ENCODE measurements at places on chromosomes 7 and 10.

- DNase-seq, result no peak
These were observed 50.0 kb downstream of the ADAM22 start for GRCh38 chr7:87984088-87984487.

DNA sequence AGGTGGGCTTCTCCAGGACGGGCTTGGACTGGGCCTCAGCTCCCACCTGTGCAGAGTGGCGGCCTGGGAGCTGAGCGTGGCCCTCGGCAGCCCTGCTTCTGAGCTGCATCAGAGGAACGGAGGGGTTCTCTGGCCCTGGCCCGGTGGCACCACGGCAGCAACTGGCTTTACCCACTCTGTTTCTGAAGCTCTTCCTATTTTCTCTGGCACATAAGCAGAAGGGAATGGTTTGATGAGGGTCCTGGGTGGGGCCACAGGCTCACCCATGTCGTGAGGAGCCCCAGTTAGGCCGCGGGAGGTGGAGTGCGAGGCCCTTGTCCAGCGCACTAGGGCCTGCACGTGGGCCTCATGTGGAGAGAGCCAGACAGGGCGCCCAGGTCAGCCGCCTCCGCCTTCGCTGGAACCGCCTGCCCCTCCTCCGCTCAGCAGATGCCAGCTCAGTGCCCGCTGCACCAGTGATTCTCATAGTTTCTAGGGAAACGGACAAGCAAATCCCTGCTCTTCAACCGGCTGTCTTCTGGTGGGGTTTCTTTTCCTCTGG is 284.0 kb downstream of the CELF2 start:
- DNase-seq, result no peak

DNA sequence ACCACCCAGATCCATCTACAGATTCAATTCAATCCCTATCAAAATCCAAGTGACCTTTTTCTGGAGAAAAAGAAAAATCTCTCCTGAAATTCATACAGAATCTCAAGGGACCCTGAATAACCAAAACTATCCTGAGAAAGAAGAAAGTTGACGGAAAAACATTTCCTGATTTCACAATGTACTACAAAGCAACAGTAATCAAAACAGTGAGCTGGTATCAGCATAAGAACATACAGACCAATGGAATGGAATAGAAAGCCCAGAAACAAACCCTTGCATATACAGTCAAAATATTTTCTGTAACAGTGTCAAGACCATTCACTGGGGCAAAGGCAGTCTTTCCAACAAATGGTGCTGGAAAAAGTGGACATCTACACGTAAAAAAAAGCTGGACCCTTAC is 89.9 kb downstream of the JMJD1C start:
- no peak for DNase-seq

GRCh38 chr10:51230887-51231585 is 156.7 kb downstream of the PRKG1 start:
- no peak for DNase-seq

DNA sequence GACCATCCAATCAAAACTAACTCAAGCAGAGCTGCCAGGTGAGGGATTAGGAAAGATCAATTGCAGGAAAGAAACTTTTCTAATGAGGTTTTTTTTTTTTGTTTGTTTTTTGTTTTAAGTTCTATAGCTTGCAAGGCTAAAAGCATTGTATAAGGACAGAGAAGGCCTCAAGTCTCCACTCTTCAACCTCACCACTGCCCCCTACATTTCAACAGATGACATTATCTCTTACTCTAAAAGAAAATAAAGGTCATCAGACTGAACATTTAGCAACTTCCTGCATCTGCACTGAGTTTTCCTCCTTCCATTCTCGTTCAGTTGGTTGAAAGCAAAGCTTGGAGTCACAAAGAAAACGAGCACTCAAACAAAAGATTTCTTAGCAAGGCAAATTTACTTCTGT is 45.2 kb upstream of the EXOC4 start:
- no peak for DNase-seq

DNA sequence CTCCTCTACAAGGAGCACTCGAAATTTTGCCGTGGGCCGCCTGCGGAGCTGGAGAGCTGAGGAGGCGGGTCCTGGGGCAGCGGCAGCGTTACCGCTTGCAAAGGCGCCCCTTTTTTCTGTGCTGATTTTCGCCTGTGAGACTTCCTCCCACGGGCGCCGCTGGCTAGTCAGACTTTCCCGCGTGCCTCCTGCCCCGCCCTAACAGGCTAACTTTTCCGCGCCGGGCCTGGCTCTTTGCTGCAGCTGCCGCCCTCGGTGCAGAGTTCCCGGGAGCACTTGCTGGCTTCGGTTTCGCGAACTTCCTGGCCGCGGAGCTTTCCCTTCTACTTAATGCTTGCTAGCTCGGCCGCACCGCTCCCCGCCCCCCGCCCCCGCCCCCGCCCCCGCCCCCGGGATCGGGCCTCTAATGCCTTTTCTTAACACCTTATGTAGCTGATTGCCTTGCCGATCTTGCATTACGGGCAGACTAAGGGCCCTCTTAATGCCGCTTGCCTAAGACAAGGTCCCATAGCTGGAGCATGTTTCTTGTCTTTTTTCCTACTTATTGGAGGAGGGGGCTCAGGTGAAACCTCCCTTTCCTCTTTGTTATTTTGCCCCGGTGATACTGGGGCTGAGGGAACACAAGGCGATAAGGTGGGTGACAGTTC is 37.9 kb upstream of the RASGEF1A start:
- peak; percentile 29 for DNase-seq

GRCh38 chr10:110192552-110192951 is 14.9 kb upstream of the MXI1 start:
- DNase-seq, result no peak

- no peak for DNase-seq
These were observed 4.5 kb downstream of the MBL2 start for GRCh38 chr10:52768001-52768532.

DNA sequence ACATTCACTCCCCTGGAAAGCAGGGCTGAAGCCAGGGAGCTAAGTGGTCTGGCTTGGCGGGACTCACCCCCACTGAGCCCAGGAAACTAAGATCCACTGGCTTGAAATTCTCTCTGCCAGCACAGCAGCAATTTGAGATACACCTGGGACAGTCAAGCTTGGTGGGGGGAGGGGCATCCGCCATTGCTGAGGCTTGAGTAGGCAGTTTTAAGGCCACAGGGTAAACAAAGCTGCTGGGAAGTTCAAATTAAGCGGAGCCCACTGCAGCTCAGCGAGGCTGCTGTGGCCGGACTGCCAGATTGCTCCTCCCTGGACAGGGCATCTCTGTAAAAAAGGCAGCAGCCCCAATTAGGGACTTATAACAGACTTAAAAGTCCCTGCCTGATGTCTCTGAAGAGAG is 108.2 kb upstream of the FAM13C start:
- no peak for DNase-seq

DNA sequence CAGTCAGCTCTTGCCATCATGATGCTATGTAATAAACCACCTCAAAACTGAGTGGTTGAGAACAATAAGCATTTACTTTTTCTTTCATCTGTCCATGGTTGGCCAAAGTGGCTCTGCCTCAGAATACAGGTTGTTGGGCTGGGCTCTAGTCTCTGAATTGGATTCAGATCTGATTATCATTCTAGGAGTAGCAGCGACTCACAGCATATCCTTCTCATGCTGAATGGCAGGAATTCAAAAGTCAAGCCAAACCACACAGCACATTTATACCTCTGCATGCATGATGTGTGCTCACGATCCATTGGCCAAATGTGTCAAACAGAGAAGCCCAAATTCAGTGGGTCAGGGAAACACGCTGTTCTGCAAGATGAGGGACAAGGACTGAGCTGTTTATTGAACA is 13.6 kb upstream of the GALNT11 start:
- DNase-seq, result no peak

- DNase-seq, result no peak
These were observed 43.2 kb downstream of the CHST3 start for GRCh38 chr10:72007246-72007892.

- DNase-seq, result no peak
These were observed 108.1 kb downstream of the GRID1 start for GRCh38 chr10:86258499-86258898.

Data from breast epithelium (tissue), 4 donors.